ENCODE measurements at places on chromosomes 11 and 22.

DNA sequence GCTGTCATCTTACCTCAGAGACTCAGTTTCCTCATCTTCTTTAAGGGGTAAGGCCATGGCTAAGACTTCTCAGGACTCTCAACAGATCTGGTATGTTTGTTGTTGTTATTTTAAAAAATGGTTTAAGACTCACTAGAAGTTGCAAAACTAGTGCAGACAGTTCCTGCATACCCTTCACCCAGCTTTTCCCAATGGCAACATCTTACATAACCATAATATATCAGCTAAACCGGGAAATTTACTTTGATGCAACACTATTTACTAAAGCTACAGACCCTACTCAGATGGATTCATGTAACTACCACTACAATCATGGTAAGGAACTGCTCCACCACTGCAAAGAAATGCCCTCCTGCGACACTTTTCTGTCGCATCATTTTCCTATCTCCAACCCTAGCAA is 20.4 kb downstream of the LGR4 start:
- no peak for DNase-seq

- DNase-seq = no peak
Observed at GRCh38 chr11:18203723-18204122, 31.1 kb downstream of the MRGPRX4 start.

GRCh38 chr11:101049123-101049522 is 80.5 kb downstream of the PGR start:
- no peak for DNase-seq

DNA sequence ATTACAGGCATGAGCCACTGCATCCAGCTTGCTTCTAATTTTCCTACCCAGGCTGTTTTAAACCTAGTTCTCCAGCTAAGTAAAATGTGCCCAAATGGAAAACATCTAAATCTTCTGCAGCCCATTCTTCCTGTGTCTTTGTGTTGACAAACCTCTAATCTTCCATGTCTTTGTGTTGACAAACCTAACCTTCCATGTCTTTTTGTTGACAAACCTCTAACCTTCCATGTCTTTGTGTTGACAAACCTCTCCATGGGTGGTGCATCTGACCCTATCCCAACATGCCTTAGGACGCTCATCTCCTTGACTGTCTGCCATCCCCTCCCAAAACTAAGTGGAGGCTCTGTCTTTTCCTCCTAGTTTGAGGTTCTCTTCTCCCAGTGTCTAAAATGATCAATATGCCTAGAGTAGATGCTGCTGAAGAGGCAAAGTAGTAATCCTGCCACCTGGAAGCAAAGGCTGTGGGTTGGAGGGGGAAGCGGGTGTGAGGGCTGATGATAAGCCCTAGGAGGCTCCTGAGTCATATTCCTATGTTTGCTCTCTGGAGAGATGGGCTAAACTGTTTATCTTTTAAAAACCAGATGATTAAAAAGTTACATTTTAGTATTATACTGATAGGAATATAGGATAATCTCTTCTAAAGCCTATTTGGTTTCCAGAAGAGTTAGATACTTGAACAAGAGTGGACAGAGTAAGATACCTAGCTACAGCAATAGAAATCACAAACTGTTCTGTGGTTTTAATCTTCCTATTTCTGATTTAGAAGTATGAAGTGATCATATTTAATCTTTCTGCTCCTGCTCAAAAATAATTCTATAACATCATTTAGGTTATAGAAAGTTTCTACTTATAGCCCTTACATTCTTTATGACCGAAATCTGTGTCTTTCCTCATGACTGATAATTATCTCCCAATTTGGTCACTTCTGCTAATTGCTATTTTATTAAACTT is 7.9 kb downstream of the FEN1 start:
- DNase-seq = no peak

DNA sequence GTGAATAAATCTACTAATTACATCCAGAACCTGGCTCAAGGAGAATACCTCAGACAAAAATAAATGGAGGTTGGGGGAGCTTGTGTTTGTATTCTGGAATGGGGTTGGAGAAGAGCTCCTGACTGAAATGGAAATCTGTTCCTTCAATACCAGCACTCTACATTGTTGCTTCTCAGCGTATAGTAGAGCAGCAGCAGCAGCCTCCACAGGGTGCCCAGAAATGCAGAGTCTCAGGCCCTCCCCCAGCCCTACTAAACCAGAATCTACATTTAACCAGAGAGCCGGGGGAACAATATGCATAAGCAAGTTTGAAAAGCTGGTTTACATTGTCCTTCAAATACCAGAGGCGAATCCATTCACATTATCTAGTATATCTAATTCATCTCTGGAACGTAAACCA is 474.8 kb downstream of the NTM start:
- no peak for DNase-seq

GRCh38 chr11:47186076-47186699 is at the start of gene PACSIN3:
TSS of gene PACSIN3 (minus strand) at chr11:47186434. CDS start at chr11:47182727, 3,707 bp downstream.
- DNase-seq = no peak

- DNase-seq = no peak
Observed at GRCh38 chr11:114366331-114367243, 33.7 kb downstream of the C11orf71 start.

GRCh38 chr11:76322540-76322939 is 58.4 kb downstream of the THAP12 start:
- DNase-seq = no peak

DNA sequence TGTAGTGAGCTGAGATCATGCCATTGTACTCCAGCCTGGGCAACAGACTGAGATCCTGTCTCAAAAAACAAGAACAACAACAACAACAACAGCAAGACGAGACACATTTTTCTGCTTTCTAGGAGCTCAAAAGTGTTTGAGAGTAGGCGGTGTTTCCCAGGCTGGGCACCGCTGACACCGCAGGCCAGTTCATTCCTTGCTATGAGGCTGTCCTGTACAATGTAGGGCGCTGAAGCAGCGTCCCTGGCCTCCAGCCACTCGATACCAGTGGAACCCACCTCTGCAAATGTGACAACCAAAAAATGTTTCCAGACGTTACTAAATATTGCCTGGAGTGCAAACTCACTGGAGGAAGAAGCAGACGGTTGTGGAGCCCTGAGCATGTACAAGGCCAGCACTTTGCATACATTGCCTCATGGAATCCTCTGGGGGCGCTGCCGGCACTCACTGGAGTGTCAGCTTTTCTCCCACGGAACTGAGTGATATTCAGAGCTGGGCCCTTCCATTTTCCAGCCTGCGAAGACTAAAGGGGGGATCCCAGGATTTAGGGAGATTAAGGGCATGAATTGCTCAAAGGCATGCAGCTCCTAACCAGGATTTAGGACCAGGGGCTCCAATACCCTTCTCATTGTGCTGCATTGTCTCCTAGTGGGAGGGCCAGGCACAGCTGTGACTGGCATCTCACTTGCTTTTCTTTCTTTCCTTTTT is 5.8 kb upstream of the MIEF1 start:
- peak; percentile 89 for DNase-seq

GRCh38 chr11:128125723-128126122 is 461.6 kb downstream of the ETS1 start:
- no peak for DNase-seq

GRCh38 chr11:79150966-79151365 is 289.9 kb downstream of the TENM4 start:
- DNase-seq = no peak

DNA sequence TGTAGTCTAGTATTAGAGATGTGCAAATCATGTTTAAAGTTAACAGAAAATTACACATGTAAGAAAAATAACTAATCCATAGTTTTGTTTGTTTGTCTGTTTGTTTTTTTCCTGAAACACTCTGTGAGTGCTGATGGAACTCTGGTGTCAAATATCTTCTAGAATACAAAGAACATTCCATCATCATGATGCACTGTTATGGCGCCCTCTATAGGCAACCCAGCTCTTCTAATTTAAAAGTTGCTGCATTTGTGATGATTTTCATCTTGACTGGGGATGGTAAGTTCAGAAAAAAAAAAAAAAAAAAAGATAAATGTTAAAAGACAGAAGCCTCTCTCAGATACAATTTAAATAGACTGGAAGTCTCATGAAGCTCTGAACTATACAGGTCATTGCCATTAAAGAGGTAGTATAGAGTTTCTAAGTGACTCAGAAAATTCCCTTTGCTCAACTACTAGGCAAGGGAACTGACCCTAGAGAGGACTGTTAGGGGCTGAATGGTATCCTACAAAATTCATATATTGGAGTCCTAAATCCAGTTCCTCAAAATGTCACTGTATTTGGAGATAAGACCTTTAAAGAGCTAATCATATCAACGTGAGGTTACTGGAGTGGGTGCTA is 597.2 kb upstream of the ANO3 start:
- no peak for DNase-seq

DNA sequence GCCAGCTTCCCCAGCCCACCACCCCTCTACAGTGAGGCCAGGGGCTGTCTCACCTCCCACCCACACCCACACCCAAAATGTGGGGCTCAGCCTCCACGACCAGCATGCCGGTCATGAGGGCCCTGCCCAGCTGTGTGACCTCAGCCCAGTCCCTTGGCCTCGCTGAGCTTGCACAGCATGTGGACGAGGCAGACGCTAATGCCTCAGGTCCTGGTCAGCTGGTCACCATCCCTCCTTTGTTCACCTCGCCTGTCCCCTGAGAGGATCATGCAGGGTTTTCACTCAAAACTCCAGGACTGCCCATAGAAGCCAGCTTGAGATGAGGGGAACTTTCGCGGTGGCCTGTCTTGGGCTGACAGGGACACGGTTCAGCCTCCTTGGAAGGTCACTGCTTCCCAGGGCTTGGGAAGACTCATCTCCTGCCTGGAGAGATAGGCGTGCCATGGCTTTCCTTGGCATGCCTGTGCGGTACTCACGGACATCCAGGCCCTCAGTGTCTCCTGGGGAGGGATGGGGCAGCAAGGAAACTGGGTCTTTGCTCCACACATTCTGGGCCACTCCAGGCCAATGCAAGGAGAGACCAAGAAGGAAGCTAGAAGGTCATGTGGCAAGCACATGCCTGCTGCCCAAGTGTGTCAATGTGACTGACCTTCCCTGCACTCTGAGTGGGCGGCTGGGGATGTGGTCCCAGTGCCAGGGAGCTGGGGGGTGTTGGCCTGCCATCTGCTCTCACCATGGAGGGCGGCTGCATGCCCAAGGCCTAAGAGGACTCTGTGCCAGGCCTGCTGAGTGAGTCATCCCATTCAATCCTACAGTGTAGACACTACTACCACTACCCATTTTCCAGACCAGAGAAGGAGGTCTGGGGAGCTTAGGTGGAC is 3.2 kb upstream of the RTN4R start:
- no peak for DNase-seq

- DNase-seq = no peak
Observed at GRCh38 chr11:63879598-63880402, 37.2 kb downstream of the RCOR2 start.

- no peak for DNase-seq
Observed at GRCh38 chr11:16154715-16155396, 201.5 kb downstream of the SOX6 start.
